ENCODE measurements at places on chromosomes 7 and 10.

DNA sequence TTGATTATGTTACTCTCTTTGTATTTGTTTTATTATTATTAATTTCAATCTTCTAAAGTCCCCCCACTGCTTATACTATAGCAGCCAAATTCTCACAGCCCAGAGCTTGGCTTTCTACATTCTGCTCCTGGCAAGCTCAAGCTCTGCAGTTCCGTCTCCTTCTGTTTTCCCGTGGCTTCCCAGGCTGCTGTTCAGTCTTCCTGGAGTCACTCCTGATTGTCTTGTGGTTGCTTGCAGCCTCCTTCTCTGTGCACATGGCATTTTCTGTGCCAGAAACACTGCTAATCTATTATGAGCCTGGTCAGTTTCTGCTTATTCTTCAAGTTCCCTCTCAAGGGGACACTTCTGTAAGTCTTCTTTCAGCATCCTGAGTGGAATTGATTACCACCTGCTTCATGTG, 533.7 kb upstream of the IGFBP3 start:
- DNase-seq = no peak

GRCh38 chr10:21079330-21079658, 182.2 kb upstream of the NEBL start:
- no peak for DNase-seq

GRCh38 chr7:29044554-29044953, 86.4 kb upstream of the TRIL start:
- DNase-seq = no peak

DNA sequence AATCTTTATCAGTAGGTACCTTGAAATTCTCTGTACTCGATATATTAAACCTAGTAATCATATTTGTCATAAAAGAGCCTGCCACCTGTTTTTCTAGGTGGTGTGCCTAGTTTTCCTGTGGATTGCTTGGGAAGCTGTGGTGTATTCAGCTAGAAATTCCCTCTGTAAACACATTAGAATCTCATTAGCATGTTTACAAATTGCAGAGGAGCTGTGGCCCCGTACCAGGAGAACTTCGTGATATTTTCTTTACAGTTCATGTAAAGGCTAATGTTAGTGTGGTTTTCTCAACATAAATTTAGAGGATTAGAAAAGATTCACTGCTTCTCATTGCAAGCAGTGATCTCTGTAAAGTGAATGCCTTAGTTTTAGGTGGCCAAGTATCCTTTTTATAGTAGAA, 144.7 kb downstream of the CCSER2 start:
- DNase-seq = no peak

GRCh38 chr7:21828841-21829240, 116.9 kb downstream of the CDCA7L start:
- DNase-seq = no peak

GRCh38 chr7:19119870-19120486, 2.5 kb upstream of the TWIST1 start:
- DNase-seq = no peak

- no peak for DNase-seq
Observed at GRCh38 chr10:51879238-51879637, 179.8 kb upstream of the CSTF2T start.

DNA sequence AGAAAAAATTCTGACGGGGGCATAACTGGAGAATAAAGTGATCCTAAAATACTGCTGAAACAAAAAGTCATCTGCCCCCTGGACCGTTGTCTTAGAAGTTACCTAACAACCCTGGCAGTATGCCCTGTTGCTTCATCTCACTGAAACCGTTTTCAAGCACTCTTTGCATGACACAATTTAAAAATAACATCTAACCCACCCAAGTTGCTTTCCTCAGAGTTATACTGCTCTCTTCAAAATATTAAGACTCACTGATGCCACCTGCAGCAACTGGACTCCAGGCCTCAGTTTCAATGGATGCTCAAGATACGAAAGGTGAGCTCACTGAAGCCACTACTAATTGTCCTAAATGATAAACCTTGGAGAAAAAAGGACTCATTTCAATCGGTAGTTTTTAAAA, 57.4 kb downstream of the CDK6 start:
- DNase-seq = no peak

DNA sequence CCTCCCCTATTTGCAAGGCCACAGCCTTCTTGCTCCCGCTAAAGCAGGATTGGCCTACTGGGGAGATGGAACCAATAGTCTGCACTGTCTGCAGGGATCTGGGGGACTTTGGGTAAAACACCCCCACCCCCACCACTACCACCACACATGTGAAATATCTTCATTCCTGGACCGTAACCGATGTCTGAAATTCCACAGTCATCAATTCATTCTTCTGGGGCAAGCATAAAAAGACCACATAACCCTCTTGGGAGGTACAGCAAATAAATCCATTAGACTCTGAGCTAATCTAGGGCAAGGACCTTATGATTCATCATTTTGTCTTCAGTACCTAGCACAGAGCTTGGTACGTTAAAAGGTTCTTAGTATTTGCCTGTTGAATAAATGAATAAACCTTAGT, 307.8 kb downstream of the GPAM start:
- no peak for DNase-seq

- no peak for DNase-seq
Observed at GRCh38 chr10:36730316-36730715, 395.1 kb upstream of the ANKRD30A start.

DNA sequence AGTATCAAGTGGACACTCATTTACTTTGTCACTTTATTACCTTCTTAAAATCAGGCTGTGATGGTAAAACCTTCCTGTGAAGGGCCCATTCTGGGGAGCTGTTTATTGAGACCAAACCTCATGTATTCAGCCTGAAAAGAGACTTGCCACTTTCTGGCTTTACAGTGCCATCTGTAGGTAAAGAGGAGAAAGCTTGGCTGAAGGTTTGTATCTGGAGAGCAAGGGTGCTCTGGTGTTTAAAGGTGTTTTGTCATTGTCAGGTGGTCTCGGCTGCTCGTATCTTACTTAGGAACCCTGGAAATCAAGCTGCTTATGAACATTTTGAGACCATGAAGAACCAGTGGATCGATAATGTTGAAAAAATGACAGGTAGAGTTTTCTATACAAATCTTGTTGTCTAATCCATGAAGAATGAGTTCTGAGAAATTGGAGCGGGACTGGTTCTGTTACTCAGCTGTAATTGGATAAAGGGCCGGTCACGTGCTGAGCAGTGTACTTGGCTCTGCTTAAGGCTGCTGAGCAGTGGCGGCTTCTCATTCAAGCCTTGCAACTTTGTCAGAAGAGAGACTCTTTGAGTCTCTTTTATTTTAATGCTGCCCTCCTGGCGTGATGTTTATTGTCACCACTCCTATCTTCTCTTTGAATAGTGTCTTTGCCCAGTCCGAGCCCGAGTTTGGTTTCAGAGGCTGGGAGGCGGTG, 46.9 kb downstream of the AP3M1 start:
- no peak for DNase-seq

- peak; percentile 20 for DNase-seq
Observed at GRCh38 chr7:142391191-142391992, 133.5 kb upstream of the PRSS58 start.

DNA sequence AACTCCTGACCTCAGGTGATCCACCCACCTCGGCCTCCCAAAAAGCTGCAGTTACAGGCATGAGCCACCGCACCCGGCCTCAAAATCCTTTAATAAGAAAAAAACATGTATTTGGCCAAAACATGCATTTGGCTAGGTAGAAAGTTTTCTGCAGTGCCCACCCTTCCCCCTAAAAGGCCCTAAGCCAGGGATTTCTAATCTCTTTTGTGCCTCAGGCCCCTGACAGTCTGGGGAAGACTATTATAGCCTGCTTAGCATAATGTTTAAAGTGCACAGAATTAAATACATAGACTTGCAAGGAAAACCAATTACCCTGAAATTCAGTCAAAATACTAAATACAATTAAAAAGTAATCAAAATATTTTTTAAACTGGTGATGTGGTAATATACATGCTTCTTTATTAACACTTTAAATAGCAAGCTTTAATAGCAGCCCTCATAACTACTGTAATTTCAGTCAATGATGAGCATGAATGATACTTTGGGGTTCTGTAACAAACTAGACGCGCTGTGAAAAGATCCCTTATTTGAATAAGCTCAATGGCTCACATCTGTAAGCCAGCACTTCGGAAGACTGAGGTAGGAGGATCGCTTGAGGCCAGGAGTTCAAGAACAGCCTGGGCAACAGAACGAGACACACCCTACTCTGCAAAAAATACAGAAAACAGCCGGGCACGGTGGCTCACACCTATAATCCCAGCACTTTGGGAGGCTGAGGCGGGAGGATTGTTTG, 29.9 kb downstream of the SPDYE6 start:
- DNase-seq = no peak

DNA sequence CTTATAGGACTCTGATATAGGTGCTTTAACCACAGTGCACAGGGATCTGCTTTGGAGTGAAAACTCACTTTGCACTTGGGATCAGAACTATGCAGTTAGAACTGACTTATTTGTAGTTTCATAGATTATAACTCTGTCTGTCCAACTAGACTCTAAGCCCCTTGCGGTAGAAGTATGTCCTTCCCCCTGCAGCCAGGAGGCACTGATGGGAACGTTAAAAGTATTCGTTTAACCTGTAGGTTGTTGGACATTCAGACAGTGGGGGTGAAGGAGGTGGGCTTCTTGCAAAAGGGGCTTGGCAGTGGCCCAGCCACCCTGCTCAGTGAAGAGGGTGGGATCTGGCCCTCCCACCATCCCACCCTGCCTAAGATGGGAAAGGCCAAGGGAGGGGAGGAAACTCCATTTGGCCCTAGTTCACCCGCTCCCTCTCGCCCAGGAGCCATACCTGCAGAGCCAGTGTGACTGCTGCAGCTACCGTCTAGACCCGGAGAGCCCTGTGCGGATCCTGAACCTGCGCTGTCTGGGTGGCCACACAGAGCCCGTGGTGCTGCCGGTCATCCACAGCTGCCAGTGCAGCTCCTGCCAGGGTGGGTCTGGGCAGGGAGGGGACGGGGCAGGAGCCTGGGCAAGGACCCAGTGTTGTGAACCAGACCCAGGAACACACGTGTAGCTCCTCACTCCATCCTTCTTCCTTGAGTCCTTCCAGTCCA, 5.7 kb upstream of the ZNF862 start:
- DNase-seq = no peak

- no peak for DNase-seq
Observed at GRCh38 chr10:118990326-118990725, 39.2 kb upstream of the NANOS1 start.

GRCh38 chr7:16786257-16786656, 18.5 kb downstream of the AGR2 start:
- DNase-seq = no peak

GRCh38 chr7:121313793-121314676, 14.8 kb upstream of the WNT16 start:
- no peak for DNase-seq

- no peak for DNase-seq
Observed at GRCh38 chr7:159139639-159140038, 5.0 kb downstream of the VIPR2 start.

DNA sequence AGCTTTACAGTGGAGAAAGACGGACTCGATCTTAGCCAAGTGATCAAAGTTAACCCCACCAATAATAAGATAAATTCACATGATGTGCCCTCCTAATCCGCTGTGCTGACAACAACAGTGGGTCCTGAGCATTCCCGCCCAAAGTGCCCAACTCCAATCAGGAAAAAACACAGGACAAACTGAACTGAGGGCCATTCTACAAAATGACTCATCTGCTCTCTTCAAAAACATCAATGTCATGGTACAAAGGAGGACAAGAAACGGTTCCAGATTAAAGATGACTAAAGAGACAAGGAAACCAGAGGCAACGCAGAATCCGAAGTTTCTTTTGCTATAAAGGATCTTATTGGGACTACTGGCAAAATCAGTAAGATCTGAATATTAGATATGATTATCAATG, 79.4 kb downstream of the CTBP2 start:
- no peak for DNase-seq

GRCh38 chr10:11299125-11299524, 281.5 kb downstream of the CELF2 start:
- DNase-seq = no peak

Data from stimulated activated CD4-positive, alpha-beta T cell treated with anti-CD3 and anti-CD28 coated beads, Interleukin-1b, Interleukin-23, amount 100 ng/mL, for 1 hour (primary cell).